ENCODE measurements at places on chromosomes 5 and 9. TPM values are rescaled to one million over a fixed set of nuclear protein-coding genes. Genes with fewer than 3 reads are reported as not detected.

The TMEM232 gene
- total RNA-seq, result 0.77 TPM

DNA sequence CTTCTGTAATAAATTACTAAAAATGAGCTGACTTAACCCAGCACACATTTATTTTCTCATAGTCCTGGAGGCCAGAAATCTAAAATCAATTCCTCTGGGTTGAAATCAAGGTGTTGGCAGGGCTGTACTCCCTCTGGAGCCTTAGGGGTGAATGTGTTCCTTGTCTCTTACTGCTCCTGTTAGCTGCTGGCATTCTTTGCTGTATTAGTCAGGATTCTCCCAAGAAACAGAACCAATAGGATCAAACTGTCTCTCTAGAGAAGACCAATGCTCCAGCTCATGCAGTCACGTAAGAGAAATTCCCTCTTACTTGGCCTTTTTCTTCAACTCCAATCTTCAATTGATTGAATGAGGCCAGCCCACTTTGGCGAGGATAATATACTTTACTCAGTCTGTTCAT lies 15.3 kb upstream of the CD180 start:
- peak; percentile 71 for DNase-seq

The GPR150 gene
- total RNA-seq, result not detected

DNA sequence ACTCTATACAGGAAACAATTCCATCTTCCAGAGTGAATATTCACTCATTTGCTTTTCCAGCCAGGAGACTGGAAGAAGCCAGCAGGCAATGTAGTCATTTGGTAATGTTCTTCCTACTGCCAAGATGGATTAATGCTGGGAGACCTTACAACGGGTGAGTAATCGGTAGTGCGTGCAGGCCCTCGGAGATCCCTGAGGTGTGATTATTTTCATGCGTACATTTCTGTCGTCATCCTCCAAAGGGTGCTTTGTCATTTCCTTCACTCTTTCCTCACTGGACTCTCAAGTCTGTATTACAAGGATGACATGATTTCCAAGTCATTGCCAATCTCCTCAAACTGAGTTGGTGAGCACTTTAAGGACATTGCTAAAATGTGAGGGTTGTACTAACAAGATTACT lies 263.5 kb downstream of the CWC27 start:
- peak; percentile 92 for DNase-seq
